ENCODE measurements at places on chromosomes 7 and 10.

DNA sequence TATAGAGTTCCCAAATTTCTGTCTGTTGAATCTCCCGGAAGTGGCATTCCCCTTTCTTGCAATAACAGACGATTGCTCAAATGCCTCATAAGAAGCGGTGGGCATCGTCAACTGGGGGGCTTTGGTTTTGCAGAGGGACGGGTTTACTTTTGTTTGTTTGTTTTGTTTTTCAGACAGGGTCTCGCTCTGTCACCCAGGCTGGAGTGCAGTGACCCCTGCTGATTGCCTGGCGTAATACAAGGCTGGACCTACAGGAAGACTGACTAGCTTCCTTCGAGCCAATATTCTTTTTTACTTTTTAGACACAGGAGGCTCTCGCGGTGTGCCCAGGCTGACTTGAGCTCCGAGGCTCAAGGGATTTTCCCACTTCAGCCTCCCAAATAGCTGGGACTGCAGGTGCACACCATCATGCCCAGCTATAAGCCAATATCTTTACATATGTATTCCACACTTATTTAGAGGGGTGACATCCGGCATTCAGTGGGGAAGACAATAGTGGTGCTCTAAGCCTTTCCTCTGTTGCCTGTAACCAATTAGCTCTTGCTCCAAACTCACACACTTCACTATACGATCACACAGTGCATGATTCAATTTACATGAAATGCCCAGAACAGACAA lies 58.1 kb downstream of the FHIP2A start:
- DNase-seq: peak; percentile 30

- no peak for DNase-seq
Measured at GRCh38 chr10:123583639-123584418, 82.3 kb upstream of the GPR26 start.

- no peak for DNase-seq
Measured at GRCh38 chr7:29315122-29315891, 120.7 kb downstream of the CHN2 start.

GRCh38 chr7:112122798-112123197 lies 83.4 kb downstream of the DOCK4 start:
- DNase-seq: no peak

DNA sequence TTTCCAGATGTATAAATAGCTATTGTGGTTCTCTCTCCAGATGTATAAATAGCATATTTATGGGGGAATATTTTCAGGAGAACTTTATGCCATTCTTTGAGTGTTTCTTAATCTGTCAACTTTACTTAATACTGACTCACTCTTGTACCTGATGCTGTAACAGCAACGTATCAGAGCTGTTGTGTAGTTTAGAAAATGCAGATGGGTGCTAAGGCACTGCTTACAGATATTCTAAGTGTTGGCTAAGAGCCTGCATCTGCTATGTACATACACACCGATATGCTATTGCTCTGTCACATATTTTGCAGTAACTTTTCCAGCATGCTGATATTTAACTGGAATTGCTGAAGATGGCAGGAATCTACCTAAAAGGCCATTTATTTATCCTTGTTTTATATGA lies 71.9 kb downstream of the WDR37 start:
- no peak for DNase-seq

- no peak for DNase-seq
Measured at GRCh38 chr10:70317272-70317942, 33.6 kb upstream of the NPFFR1 start.

DNA sequence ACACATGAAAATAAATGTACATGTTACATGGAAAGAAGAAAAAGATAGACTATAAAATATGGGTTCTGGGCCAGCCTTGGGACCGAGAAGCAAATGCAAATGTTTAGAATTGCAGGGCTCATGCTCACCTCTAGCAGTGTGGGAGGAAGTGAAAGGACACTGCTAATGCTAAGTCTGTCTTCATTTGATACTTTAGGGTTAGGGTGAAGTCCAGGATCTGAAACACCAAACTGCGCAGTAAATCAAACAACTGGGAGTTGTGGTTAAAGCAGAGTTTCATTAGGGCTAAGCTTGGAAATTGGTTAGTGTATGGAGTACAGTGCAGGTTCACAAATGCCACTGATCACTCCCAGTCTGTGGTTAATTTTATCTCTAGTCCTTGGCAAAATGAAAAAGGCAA lies 73.2 kb upstream of the PDK4 start:
- no peak for DNase-seq

DNA sequence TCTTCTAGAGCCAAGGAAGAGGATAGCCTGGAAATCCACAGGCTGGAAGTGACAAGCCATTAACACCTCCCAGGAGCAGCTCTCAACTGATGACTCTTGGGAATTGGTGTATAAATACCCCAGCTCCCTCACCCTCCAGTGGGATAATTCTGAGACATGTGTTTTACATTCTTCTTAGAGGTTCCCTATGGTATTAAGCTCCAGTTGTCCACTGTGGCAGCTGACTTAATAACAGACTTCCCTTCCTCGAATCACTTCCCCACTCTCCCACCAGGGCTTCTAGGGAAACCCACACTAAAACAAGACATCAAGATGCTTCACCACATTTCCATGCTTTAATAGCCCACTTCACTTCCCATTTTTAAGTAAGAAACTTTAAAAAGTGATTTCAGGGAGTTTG lies 47.2 kb downstream of the FAM107B start:
- DNase-seq: no peak

- DNase-seq: no peak
Measured at GRCh38 chr10:113456741-113457140, 96.1 kb upstream of the HABP2 start.

DNA sequence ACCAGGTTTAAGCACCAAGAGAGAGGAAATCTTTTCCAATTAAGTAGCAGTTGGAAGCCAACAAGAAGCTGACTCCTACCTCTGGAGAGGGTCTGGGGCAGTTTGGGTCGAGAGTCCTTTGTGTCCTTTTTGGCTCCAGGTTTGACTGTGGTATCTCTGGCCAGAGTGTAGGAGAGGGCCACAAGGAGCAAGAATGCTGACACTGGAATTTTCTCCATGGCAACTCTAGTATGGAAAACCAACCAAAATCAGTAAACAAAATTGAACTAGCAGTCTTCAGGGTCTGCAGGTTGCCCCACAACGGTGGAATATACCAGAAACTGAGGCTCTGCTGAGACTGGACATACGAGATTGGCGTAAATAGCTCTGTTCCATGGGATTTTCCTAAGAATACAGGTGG lies 3.2 kb downstream of the AGR2 start:
- no peak for DNase-seq

DNA sequence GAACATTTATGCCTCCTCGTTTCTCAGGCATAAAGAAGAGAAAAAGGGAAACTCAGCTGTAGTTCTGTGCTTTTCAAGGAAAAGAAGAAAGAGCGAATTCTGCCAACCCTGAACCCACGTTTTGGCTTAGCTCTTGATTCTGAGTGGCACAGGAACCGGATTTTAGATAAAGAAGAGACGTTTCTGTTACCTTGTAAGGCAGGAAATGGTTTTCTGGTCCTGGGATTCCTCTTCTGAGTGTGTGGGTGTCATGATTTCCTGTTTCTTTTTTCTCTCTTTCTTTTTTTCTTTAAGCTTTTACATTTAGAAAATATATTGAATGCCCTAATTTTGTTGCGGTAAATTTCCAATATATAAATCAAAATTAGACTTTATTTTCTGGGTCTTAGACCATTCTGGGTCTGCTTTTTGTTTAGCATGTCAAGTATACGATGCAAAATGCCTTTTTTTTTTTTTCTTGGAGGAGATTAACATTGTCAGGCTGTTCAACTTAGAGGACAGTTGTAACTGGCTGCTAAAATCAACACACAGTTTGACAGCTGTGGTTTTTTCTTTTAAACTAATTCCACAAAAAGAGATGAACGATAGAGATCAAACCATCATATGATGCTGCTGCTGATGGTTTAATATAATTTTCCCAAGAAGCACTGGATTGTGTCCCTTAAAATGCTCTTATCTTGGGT lies 190.8 kb downstream of the GATA3 start:
- no peak for DNase-seq

DNA sequence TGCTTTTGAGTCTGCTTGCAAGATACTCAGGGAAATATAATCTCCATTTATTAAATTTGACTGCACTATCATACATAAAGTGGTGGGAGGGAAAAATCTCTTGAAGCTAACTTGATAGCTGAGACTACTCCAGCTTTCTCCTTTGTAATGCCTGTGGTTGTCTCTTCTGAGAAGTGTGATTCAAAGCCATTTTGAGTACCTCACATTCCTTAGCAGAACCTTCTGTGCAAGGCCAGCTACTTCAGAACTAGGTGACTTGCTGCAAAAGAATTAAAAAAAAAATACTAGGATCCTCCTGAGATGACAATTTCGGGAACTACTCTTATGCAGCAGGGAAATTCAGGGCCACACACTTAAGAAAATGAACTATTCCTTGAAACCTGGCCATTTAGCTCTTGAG lies 294.8 kb downstream of the MDFIC start:
- DNase-seq: no peak

DNA sequence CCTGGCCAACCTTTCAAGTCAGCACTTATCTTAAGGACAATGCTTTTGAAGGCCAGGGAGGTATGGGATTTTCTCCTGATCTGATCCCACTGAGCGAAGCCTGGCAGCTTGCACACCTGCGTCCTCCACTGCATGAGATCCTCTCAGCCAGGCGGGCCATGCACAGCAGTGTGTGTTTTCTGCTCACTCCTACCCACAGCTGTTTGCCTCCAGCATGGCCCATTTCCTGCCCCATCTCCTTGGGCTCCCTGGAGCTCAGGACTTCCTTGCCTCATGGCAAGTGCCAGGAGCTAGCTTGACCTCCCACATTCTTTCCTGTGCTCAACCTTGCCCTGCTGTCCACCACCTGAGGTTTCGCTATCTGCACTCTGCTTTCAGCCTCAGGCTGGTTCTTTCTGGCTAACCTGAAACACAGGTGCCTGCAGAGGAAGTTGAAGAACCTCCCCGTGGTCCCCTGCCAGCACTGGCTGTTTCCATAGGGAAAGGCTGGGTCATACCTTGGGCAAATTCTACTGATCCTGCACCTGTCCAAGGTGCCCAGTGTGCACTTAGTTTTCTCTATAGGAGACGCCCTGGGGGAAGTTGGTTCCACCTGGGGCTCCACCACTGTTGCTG lies 43.9 kb upstream of the EEPD1 start:
- DNase-seq: no peak

- no peak for DNase-seq
Measured at GRCh38 chr7:120052884-120053382, 220.0 kb upstream of the KCND2 start.

DNA sequence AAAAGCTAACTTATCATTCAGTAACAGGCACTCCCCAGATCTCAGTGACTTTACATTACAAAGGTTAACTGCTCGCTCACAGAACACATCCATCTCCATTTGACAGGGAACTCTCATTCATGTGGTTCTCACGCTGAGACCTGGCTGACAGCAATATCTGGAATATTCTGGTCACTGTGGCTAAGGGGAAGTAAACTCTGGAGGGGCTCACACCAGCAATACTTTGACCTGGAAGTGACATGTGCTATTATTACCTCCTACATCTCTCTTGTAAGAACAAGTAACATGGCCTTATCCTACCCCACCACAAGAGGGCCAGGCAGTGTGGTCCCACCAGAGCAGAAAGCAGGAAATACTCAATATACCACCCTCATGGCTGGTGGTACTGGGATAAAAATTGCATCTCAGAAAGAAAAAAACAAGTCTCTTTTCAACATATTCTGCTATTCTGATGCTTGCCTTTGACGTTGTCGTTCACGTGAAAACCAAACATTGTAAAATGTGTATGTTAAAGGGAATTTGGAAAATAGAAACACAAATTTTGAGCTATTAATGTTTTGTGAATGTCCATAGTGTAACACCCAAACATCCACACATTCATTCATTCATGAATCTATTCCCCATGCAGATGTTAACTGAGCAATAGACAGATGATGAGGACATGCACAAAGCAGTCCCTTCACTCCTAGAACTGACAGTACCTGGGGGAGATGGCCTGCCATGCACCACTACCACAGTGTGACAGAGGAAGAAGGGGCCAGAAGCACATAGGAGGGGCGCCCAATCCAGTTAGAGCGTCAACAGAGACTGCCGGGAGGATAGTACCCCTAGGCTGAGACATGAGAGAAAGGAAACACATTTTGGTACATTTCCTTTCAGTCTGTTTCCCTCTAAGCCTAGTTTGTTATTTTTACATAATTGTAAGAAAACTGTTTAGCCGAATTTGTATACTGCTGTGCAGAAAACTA lies 166.0 kb upstream of the SP4 start:
- DNase-seq: peak; percentile 51

- DNase-seq: no peak
Measured at GRCh38 chr7:151588982-151589381, 69.3 kb upstream of the RHEB start.

DNA sequence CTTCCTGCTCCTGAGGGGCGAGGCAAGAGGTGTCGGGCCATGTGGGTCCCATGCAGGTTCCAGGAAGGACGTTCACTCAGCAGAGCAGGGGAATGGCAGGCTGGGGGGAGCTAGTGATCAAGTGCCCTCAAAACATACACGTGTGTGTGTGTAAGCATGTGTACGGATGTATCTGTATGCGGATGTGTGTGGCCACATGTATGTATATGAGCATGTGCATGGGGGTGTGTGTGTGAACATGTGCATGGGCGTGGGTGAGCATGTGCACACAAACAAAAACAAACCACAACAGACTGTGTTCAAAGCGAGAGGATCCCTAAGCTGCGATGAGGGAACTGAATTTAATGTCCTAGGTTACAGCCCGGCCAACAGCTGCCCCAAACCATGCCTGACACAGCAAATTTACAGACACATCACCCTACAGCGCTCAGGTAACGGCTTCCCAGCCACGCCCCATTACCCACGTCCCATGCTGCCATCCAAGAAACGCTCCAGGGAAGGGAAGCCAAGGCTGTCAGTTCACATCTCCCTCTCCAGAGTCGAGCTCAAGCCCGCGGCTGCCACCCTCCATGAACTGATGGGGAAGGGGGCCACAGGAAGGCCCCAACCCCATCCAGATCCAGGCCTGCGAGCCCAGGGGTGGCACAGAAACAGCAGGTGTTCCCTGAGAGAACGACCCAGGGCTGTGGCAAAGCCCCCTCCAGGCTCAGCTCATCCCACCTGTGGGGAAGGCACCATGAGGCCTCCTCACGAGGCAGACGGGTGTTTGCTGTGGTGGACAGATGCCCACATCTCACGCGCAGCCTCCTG lies 56.6 kb downstream of the PTPRN2 start:
- DNase-seq: no peak

GRCh38 chr7:67406976-67407375 lies 410.3 kb downstream of the TYW1 start:
- no peak for DNase-seq

- no peak for DNase-seq
Measured at GRCh38 chr10:124063750-124064603, 29.4 kb downstream of the CHST15 start.

- no peak for DNase-seq
Measured at GRCh38 chr7:25595996-25596395, 367.7 kb upstream of the NPVF start.

GRCh38 chr10:80617807-80618206 lies 80.1 kb downstream of the SH2D4B start:
- no peak for DNase-seq

- no peak for DNase-seq
Measured at GRCh38 chr7:137961200-137962177, 40.4 kb downstream of the CREB3L2 start.

- DNase-seq: peak; percentile 47
Measured at GRCh38 chr7:101315336-101315735, 6.3 kb downstream of the IFT22 start.
